Peyer's patch (tissue), 4 donors: ENCODE measurements at places on chromosomes 3 and 15. TPM values are rescaled to one million over a fixed set of nuclear protein-coding genes. Genes with fewer than 3 reads are reported as not detected.

The LRTM1 gene
- total RNA-seq: not detected

The MCCC1 gene
- 21.4 TPM for total RNA-seq

The ALDH1L1 gene
- total RNA-seq: 14.2 TPM

The PKM gene
- total RNA-seq: 307 TPM

The CKMT1B gene
- total RNA-seq: 134 TPM
